IPS-NIHi11 (cell line): ENCODE measurements at places on chromosomes 3 and 15.

GRCh38 chr15:66875588-66876420 is 173.8 kb downstream of the SMAD6 start:
- no peak for DNase-seq

DNA sequence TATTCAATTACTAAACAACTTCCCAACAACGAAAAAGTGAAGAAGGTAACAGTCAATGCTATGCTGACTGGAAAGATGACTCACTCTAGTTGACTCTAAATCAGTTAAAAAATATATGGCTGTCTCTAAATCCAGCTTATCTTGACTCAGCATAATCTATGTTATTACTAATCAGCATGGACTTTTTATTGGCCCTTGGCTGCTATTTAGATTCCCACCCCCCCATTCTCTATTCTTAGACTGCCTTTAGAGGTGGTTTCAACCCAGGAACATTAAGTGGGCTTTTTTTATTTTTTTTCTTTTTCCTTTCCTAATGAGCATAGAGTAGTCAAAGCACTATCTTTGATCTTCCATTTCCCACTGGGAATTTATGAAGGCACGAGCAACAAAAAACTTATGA is 1.9 kb downstream of the PCOLCE2 start:
- no peak for DNase-seq

DNA sequence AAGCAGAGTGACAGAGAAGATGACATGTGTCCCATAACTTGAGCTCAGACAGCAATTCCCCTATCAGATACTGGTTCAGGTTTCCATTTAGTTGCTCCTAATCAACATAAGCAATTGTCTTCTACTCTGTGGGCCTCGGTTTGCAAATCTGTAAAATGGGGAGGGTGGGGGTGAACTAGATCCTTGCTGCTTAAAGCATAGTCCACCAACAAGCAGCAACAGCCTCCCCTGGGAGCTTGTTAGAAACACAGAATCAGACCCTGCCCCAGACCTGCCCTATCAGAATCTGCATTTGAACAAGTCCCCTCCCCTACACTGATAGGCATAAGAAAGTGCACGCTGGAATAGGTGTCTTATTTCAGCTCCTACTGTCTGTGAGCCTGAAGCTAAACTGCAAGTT is 87.8 kb downstream of the CEMIP start:
- peak; percentile 50 for DNase-seq

- no peak for DNase-seq
Measured at GRCh38 chr3:65788461-65788860, 250.3 kb downstream of the MAGI1 start.

- DNase-seq: no peak
Measured at GRCh38 chr3:127417709-127418559, 130.1 kb upstream of the PRR20G start.

GRCh38 chr3:187165144-187165543 is 25.8 kb upstream of the RPL39L start:
- DNase-seq: peak; percentile 83

DNA sequence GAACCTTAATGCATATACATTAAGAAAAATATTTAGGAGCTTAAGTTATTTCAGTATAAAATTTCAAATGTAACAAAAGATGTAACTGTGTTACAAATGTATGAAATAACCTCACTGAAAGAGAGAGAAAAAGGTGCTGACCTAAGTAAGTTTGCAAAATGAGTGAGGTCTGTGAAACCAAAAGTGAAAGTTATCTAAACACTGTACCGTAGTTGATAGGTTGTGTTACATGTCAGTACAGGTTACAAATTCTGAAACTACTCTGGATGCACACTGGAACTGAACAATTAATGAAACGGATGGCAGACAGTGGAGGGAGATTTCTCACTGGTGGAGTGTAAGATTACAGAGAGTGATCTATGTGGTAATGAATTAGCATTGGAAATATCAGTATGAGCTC is 420.7 kb downstream of the ZNF385D start:
- DNase-seq: no peak

- DNase-seq: peak; percentile 76
Measured at GRCh38 chr3:158727206-158728060, 4.8 kb downstream of the RARRES1 start.

DNA sequence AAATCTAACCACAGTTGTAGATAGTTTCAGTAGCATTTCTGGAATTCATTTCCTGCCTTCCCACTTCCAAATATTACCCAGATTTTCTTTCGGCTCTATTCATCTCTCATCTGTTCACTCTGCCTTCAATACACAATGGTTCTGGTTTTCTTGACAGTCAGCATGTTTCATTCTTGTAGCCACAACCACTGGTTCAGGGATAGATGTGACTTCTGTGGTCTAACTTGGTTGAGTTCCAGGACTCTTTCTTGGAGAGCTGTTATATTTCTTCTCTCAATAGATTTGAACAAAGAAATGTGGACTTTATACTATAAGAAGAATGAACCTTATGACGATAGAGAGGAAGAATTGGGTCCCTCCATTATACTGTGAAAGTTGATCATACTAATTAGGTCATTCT is 228.8 kb downstream of the NSUN3 start:
- no peak for DNase-seq

DNA sequence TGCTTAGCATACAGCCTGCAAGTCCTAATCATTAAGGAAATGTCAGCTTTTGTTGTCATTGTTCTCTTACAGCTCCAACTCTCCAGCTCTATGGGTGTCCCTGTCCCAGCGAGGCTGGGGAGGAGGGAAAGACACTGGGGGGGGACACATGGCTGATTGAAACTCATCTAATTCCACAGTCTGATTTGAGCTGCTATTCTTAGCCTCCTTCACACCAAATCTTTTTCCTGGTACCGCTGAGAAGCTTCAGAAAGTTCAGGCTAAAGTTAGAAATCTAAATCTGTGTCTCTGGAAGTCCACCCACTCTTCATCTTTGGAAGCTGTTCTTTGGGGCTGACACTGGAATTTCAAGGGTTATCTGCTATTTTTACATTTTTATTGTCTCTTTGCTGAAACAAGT is 61.3 kb upstream of the RASGRP1 start:
- no peak for DNase-seq

DNA sequence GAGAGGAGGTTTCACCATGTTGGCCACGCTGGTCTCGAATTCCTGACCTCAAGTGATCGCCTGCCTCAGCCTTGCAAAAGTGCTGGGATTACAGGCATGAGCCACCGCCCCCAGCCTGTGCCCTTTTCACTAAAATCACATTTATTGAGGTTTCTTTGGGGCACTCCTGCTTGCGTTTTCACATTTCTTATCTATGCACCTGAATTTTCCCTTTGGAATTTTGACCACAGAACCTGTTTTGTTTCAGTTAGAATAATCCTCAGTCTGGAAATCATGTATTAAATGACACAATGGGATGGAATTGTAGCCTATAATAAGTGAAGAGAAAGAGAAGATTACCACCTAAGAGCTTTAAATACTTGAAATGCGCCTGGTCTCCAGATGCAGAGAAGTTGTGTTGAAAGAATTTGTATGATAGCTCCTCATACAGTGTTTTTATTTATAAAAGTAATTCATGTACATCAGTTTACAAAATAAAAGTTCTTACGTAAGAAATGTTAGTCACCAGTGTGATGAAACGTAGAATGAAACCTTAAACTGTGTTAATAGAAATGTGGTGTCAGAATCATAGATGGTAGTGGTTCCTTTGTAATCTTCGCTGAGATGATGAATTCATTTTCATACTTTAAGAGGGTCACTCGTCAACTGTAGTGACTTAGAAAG is 107.0 kb downstream of the TCF12 start:
- no peak for DNase-seq

DNA sequence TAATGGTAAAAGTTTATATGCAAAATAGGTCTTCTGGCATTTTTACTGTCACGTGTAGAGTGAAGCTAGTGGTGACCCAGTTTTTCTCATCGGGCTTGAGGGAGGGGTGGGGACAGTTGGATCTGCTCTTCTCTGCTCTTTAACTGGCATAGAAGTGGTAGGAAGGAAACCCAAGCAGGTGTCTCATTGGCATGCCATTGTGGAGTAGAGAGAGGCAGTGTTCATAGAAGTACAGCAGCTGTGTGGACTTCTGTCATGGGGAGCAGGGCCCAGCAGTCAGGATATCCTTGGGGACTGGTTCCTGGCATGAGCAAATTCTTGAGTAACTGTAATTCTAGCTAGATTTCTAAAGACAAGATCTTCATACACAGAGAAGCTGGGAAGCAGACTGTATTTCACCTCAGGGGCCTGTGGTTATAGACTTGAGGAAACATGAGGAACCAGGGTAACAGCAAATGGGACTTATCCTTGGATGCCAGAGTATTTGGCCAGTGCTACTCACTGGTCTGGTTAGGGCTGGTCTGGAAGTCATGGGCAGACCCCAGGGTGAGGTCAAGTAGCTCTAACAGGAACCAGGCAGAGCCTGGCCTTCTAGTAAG is 42.9 kb downstream of the CDIN1 start:
- no peak for DNase-seq

DNA sequence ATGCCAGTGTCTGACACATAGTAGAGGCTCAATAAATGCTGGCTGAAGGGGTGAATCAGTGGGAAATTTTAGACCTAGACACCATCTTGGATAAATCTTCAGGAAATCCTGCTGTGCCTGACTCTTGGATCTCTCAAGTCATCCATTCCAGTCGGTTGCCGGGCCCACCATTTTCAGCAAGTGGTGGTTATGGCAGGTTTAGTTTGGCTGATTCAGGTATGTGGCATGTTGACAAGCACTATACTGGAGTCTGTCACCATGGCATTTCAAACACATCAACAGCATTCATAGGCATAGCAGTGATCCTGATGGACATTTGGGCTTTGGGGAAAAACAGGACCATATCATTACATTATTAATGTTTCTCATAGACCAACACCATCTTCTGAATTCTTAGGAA is 25.7 kb upstream of the APH1B start:
- DNase-seq: no peak

GRCh38 chr3:49715611-49716121 is 3.8 kb downstream of the AMIGO3 start:
- DNase-seq: no peak

DNA sequence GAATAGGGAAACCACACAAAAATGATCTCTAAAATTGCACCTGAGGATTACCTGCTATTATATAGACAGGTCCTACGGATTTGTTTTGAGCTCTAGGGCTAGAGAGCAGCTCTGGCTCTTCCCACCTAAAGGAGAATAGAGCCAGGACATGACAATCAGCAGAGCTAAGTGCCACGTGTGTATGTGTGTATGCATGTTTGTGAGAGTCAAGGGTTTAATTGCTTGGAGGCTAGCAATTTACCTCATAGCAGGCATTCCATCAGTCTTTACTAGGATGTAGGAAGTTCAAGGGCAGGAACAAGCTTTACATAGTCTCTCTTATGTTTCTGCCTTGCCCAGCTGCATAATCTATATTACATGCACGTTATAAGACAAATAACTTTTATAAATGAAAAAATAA is 498.2 kb downstream of the NSUN3 start:
- no peak for DNase-seq
